ENCODE measurements at places on chromosomes 5 and 9.

DNA sequence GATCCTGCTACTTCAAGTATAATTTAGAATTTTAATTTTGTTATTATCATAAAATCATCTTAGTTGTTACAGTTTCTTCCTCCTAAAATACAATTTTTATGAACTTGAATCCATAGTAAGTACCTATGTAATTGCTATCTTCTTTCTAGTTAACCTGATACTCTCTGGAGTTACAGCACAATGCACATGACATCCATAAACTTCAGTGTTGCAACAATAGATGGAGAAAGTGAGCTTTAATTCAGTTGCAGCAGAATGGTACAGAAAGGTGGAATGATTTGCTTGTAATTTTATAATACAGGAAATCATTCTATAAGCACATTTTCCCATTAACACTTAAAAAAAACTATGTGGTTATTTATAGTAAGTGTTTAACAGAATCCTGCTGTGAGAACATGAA is 372.0 kb downstream of the CDH9 start:
- DNase-seq, result no peak

- no peak for DNase-seq
Measured at GRCh38 chr5:131846536-131846935, 49.7 kb upstream of the FNIP1 start.

GRCh38 chr5:163504079-163504931 is 1.1 kb upstream of the MAT2B start:
- no peak for DNase-seq

DNA sequence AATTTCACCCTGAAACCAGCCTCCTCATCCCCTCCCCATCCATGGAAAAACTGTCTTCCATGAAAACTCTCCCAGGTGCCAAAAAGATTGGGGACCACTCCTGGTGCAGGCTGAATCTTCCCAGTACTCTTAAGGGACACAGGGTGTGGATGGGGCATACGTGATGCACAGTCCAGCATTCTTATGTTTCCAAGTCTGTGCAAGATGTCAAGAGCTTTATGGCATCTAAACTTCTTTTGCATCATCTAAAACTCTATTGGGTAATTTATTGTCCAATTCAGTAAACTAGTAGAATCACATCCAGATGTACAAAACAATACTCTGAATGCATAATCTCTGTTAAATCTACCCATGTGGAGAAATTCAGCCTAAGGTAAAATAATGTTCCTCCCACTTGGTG is 9.3 kb upstream of the FGD3 start:
- DNase-seq, result no peak

GRCh38 chr9:27836661-27837401 is 263.6 kb upstream of the C9orf72 start:
- DNase-seq, result no peak

DNA sequence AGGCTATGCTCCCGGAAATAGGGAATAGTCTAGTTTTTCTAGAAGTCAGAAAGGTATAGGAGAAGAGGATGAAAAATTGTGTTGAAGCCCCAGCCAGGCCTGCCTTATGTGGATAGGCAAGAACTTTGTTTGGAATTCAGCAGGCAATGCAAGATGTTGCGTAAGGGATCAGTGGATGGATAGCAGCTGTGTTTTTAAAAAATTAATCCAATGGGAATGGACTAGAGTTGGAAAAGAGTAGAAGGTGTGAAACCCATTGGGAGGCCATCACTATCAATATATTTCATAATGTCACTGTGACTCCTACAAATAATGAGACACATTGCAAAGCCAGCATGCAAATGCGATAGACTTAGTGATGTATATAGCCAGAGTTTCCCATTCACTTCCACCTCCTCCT is 281.9 kb downstream of the MARCHF11 start:
- no peak for DNase-seq

- no peak for DNase-seq
Measured at GRCh38 chr5:107032629-107033028, 638.1 kb downstream of the EFNA5 start.

DNA sequence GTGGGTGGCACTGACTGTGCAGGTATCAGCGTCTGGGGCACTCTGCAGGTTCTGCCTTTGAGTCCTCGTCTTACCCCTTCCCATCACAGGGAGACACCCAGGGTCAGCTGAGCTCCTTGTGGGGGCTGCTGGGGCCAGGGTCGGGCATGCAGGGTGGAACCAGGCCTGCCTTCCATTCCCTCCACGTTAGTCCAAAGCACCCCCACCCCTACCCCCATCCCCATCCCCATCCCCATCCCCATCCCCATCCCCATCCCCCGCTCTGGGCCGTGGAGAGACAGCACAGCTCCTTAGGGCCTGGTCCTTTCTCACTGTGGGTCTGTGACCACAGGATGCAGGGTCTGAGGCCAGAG is 1.6 kb upstream of the PITX1 start:
- DNase-seq, result no peak

GRCh38 chr5:17252543-17252942 is 35.1 kb downstream of the BASP1 start:
- no peak for DNase-seq

DNA sequence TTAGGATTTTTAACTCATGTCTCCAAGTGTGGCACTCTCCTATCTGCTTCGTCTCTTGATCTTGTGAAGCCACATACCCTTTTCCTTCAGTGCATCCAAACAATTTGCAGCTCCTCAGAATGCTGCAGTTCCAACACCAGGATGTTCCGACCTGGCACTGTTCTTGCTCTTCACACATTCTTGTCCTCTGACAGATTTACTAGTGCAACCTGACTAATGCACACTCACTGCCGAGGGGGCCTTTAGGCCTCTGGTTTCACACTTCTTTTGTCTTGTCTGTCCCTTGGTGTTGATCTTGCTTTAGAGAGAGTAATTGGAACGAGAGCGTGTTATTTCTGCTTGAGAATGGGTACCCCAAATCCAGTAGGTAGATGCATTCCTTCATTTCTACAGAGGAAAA is 15.0 kb downstream of the ARHGAP26 start:
- DNase-seq, result no peak

DNA sequence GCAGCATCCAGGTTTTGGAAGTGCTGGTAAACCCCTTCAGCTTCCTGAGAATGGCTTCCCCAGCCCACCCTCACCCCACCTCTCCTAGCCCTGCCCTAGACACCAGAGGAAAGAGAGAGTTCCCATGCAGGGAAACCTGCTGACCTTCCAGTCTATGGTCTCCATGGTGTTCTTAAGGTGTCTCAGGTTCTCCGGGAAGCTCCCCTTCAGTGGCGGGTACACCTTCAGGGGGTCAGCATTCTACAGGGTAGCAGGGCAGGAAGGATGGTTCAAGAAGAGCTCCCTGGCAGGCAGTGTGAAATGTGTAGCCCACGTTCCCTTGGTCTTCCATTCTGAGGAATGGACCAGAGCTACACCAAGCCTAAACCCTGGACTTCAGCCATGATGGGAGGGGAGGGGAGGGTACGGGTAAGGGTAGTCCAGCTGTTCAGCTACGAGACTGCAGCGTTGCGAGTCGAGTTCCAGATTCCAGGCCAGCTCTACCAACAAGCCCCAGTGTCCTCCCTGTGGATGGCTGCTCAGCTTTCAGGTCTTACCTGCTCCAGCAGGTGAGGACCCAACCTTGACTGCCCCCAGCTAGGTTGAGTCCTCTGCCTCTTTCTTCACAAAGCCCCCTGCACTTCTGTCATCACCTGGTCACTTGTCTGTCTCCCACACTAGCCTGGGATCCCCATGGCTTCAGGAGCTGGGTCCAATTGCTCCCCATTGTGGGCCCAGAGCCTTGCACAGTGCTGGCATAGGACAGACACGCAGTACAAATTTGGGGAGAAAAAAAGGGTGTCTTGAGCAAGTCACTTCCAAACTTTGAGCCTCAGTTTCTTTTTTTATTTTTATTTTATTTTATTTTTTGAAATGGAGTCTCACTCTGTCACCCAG is 7.5 kb downstream of the CD74 start:
- DNase-seq, result peak; percentile 25

DNA sequence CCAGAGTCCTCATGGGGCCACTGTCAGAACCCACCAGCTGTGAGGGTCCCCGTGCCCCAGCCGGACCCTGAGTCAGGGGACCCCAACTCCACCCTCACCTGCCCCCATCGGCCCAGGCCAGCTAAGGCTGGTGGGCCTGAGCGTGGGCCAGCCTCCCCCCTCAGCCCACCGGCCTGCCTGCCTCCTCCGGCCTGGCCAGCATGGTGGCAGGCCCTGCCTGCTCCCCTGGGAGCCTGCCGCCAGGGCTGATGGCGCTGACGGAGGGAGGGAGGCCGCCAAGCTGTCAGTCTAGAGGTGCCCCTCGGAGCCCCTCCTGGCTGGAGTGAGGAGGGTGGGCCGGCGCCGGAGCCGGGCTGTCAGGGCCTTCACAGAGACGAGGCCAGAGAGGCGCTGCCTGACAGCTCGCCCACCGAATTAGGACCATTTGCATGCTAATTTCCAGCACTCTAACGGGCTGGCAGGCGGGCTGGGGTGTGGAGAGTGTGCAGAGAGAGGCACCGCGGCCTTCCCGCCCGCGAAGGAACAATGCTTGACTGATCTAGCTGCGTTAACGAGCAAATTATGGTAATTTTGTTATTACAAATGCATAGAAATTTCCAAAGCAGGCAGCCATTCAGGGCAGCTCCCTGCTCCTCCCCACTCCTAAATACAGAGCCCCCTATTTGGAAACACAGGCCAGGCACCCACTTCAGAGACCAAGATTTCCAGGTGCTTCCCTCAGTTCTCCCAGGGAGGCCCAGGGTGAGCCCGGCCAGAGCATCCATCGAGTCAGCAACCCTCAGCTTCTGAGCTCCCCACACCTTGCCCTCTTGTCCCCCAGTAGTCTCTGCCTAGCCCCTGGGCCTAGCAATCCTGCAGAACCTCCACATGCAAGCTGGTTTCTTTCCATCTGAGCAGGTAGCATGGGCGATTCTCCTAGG is 169.3 kb downstream of the PAX5 start:
- DNase-seq, result peak; percentile 87

DNA sequence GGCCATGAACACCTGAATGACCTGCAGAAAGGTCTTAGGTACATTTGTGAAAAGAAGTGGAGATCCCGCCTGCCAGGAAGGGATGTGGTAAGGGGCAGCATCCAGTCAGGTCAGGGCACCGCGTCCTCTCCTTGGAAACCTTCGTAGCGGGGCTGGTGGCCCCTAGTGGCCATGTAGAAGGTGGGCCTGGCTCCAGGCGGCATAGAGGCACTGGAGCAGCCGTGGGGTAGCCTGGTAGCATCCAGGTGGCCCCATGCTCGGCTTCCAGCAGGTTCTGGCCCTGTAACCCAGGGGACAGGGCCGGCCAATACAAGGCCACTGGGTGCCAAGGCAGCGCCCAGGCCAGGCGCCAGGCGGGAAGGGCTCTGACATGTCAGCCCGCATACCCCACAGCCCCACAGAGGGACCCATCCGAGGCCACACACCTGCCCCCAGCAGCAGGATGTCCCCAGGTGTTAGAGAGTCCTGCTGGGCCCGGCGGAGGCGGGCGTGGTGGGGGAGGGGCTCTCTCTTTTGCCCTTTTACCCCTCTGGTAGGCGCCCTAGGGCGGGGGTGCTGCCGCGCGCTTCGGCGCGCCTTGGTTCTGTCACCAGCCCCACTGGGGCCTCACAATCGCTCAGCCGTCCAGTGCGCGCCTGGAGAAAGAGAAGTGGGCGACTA is 58.3 kb upstream of the SPATA31E1 start:
- peak; percentile 81 for DNase-seq

GRCh38 chr5:119353686-119354366 is 2.0 kb upstream of the TNFAIP8 start:
- DNase-seq, result no peak

- DNase-seq, result no peak
Measured at GRCh38 chr9:19379283-19379682, 753 bp downstream of the RPS6 start.

GRCh38 chr5:139251281-139251687 is 42.3 kb upstream of the MATR3 start:
- peak; percentile 53 for DNase-seq

DNA sequence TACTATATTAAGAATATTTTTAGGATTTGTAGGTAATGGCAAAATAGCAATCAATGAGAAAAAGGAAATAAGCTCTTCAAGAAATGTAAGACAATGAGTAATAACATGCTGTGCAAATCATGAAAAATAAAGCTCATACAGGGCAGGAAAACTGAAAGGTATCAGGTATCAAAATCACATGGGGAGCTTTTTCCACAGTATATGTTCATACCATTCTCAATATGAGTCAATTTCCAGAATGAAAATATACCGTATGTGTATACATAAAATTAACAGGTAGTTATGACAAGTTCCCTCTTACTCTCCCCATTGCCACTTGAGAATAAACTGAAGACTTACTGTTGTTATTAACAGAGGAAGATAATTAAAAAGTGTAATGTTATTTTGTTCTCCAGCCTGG is 35.9 kb downstream of the EFCAB9 start:
- no peak for DNase-seq

DNA sequence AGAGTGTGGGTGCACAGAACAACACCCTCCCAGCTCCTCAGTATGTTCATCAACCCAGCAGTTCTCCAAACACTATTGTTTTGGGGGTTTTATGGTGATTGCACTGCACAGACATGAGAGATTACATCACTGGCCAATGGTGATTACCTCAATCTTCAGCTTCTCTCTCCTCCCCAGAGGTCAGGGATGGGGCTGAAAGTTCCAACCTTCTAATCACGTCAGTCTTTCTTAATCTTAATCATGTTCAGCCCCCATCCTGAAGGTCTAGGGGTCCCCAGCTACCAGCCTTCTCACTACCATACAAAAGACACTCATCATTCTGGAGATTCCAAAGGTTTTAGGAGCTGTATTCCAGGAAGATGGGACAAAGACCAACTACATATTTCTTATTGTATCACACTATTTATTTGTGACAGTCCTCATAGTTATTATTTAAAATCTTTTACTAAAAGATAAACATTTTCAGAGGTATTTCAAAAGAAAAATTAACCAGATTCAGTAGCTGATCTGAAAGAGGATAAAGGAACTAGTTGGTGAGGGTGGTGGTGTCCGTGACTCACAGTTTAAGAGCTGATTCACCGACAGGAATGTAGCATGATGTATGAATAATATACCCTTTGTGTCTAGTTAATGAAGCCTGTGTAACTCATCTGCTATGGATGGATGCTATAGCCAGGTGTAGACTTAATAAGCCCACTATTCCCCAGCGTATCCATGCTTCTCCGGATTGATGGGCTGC is 35.6 kb downstream of the RASEF start:
- DNase-seq, result no peak

GRCh38 chr9:19231904-19232822 is 1.7 kb downstream of the DENND4C start:
- DNase-seq, result no peak

DNA sequence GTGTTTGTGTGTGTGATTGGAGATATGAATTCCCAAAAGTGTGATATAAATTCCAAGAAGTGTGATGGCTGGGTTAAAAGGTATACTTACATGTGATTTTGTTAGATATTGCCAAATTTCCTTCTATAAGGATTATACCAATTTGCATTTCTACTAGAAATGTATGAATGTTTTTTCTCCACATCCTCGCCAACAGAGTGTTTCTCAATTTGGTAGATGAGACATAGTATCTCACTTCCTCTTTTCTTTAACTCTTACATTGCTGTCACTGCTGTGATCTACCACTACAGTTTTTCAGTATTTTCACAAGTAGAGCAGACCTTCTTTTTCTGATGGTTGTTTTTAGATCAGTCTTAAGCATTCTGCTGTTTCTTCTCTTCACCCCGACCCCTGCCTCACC is 111.3 kb downstream of the FER start:
- DNase-seq, result no peak

All from H7 (cell line).